ENCODE measurements at places on chromosomes 6 and 20.

DNA sequence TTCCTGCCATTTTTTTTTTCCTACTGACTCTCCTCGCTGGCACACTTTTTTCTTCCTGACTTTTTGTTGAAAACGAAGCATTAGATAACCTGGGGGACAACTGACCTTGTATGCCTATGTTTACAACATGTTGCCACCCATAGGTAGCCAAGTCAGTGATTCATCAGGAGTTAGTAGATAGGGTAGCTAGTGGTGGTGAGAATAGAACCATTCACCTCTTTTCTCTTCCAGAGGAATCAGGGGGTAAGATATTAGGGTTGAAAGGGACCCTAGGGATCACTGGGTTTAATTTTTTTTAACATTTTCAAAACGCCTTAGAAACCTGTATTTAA is 427.9 kb upstream of the FLRT3 start:
- DNase-seq: no peak

- DNase-seq: no peak
Measured at GRCh38 chr6:168440520-168441433, at the start of gene SMOC2. Gene SMOC2 (plus strand): TSS chr6:168441184. CDS start chr6:168441371, 187 bp downstream.

GRCh38 chr6:31888276-31889258 is 8.9 kb downstream of the EHMT2 start:
- DNase-seq: peak; percentile 71

DNA sequence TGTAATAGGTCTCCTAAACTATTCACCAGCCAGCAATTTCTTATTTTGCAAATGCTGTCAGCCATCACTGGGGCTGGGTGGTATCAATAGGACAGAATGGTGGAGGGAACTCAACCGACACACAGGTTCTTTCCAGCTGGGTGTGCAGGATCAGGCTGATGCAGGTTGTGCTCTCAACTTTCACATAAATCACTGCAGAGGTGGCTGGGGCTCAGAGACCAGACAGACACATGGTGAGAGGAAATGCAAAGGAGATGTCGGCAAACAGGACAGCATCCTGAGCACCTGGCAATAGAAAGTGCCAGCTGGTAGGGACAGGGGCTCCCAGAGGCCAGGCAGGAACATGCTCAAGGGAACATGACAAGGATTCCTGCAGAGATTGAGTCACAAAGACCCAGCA is 254.9 kb downstream of the SOD2 start:
- no peak for DNase-seq

GRCh38 chr6:33577106-33577535 is 3.0 kb downstream of the BAK1 start:
- no peak for DNase-seq

- DNase-seq: no peak
Measured at GRCh38 chr6:56827908-56828649, 126.8 kb upstream of the BEND6 start.

DNA sequence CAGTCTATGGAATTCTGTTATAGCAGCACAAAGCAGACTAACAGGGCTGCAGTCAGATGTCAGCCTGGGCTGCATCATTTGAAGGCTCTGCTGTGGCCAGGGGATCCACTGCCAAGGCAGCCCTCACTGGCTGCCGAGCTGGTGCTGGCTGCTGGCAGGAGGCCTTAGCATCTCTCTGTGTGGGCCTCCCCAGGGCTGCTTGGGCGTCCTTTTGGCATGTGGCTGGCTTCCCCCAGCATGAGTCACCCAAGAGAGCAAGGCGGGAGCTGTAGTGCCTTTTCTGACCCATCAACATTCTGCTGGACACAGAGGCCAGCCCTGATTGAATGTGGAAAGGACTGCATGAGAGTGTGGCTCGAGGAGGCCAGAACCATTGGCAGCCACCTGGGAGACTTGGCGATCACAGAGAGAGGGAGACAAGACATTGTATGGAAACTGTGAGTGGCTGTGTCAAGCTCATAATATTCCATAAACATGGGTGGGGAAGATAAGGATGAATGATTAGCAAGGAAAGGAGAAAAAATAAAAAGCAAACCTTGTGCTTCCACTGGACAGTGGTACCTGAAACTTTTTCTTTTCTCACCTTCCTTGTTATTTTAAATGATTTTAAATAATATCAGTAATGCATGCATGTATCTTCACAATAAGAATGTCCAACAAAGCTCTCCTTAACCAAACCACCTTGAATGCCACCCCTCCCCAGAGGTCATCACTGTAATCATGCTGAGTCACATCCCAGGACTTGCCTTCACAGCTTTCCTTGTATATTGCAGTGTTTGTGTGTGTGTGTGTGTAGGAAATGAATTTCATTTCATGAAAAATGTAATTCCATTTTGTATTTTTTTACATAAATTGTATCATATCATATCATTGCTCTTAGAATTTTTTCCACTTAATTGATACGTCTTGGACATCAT is 55.0 kb upstream of the VSX1 start:
- DNase-seq: no peak

GRCh38 chr6:41976794-41977484 is 35.3 kb upstream of the CCND3 start:
- no peak for DNase-seq

DNA sequence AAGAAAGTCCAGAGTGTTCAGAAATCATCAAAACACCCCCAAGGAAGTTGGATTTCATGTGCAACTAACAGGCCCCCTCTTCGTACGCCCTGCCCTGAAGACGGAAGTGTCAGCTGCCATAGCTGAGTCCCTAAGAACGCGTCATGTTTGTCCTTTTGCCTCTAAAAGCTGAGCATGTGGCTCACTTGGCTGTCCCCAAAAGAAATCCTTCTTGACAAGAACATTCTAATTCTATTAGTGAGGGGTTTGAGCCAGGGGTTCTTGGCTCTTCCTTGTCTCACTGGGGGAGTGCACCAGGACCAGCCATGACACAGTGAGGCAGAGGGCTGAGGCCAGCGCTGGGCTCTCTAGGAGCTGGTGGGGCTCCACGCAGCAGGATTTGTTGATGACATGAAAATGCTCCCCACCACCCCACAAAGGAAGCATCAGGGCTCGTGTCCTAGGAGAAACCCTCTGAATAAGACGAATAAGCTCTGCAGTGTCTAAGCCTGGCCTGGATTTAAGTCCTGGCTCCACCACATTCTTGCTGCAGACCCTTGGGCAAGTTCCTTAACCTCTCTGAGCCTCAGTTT is 20.0 kb upstream of the SPO11 start:
- no peak for DNase-seq

DNA sequence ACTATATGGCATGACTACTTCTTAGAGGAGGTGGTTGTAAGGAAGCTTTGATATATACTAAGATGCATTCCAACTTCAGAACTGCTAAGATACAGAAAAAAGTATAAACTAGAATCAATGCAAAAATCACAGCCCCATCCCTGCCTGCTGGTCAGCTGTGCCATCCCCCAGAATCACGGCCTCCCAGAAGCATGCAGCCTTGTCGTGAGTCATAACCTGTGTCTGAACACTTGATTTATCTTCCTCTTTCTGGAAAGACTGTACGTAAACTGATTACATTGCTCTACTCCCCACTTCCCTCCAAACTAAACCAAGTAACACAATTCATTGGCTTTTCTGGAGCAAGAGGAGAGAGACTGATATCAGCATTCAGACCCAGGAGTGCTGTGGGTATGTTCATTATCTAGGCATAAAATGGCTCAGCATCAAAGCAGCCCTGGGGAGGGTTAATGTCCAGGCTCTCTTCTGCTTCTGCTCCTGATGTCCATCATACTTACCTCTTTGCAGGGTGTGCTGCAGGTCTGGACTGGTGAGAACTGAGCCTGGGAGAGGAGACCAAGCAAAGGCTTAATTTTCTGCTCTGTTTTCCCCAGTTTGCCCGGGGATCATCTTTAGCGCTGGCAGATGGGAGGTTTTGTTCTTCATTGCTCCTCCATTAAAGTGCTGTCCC is 18.4 kb downstream of the SCP2D1 start:
- DNase-seq: no peak

- no peak for DNase-seq
Measured at GRCh38 chr6:16249971-16250370, 11.6 kb downstream of the GMPR start.

DNA sequence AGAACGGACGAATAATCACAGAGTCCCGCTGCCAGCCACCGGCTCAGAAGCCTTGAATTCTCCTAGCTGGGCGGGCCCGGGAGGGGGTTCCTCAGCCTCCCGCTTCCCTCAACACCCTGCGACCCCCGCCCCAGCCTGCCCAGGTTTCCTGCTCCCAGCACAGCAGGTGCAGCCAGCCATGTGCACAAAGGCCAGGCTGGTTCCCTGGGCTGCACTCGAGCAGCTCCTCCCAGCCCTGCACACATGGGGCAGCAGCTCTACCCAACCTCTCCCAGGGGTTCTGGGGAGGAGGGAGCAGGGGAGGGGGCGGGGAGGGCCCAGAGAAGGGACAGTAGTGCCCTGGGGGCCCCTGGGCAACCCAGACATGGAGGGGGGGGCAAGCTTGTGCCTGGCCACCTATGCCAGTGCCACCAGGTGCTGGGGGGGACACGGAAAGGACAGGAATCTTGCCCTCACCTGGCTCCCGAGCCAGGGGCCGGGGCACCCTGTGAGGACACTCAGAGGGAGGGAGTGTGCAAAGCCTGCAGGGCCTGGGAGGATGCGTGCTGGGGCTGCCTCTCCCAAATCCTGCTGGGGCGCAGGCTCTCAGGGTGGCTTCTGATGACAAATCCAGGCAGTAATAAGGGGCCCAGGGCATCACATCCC is 1.2 kb upstream of the NTSR1 start:
- no peak for DNase-seq

DNA sequence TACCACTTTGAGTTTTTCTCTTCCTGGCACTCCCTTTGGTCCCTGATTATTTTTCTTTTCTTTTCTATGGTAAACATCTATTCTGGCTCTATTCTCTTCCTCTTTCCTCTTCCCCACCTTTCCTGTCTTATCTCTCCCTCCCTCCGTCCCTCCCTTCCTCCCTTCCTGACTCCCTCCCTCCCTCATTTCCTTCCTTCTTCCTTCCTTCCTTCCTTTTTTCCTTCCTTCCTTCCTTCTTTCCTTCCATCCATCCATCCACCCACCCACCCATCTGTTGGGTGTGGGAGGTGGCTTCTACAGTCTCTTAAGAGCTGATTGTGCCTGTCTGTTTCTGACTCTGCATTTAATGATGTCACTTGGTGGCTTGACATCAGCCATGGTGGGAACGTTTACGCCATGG is 43.5 kb upstream of the GTSF1L start:
- no peak for DNase-seq

- DNase-seq: no peak
Measured at GRCh38 chr6:167093922-167094432, 28.9 kb upstream of the CCR6 start.

DNA sequence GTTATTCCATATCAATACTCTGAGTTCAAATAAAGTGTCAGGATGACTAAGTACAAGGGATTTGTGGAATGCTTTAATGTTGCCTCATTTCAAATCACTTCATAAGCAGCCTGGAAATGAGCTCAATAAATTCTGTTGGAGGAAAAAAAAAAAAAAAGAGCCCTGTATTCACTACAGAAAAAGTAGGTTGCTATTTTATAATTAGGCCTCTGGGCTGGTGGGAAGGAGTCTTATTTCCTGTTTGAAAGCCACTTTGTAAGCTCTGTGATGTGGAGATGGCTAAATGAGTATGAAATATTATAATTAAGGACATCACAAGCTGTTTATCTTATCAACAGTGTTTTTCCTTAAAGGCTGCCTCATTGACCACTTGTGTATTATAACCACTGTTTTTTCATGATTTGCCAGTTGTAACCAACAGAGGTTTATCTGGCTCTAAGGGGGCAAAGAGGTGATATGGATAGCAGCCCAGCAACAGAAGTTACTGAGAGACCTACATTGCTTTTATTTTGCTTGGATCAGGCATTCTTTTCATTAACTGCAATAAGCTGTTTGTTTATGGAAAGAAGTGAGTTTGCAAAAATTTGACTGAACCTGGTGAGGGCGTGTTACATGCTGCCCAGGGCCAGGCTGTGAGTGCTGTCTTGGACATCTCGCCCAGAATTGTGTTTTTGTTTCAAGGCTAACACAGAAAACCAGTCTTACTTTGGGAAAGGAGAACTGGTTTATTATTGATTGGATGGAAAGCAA is 563.3 kb upstream of the MAP3K7 start:
- no peak for DNase-seq

DNA sequence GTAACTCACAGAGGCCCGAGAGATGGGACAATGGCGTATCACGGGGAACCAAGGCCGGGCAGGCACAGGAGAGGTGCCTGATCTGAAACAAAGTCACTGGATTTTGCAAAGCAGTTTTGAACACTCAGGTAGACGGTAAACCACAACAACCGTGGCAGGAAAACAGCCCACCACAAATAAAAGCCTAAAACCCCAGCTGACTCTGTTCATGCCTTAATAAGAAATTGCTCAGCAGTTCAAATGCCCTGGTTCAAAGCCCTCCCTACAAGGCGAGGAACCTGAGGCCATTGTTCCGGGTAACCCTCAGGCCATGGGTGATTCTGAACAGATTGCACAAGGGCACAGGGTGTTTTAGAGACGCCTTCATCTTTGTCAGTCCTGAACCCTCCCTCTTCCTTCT is 114.2 kb downstream of the MAP3K7 start:
- no peak for DNase-seq

DNA sequence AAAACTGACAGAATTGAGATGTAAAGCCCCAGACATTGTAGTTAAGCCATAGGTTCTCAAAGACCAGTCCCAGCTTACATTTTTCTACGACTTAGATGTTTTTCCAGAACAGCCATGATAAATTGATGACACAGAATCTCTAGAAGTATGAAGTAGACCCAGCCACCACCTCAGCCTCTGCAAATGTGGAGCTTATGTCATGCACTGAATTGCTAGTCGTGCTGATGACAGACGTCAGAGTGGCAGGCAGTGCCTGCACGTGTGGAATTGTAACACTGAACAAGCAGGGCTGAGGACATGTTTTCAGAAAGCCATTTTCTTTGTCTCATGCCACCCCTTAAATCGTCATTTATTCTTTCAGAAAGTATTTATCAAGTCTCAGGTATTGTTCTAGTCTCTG is 72.4 kb upstream of the TMEM181 start:
- no peak for DNase-seq

GRCh38 chr6:33445119-33445603 is 9.2 kb upstream of the ZBTB9 start:
- no peak for DNase-seq

- peak; percentile 93 for DNase-seq
Measured at GRCh38 chr6:6749702-6750491, 161.4 kb downstream of the LY86 start.

GRCh38 chr6:145036848-145037567 is 698.3 kb downstream of the EPM2A start:
- DNase-seq: no peak

DNA sequence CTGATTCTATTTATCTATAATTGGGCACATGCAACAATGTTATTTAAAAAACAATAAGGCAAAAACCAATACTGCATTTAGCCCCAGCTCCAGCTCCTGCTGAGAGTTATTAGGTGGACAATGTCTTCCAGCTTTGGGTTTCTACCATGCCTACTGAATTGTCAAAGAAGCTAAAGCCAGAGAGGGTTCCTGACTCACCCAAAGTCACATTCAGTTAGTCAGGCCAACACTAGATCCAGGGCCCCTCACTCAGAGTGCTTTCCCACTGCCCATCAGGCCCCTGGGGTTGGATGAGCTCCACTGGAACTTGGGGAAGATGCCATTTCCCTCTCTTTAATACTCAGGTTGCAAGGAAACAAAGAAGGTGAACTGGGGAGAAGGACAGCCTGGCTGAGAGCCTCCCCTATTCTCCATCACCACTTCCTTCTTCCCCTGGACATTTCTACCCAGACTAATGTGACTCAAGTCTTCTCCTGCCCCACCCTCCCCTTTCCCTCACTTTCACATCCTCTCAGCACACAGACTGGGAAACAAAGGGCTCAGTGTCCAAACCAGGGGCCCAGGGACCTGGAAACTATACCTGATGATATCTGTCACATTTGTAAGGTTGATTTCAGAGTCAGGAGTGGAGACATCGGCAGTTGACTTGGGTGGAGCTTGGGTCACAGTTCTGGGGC is 6.0 kb downstream of the TREM1 start:
- DNase-seq: no peak

Measured in K562 (cell line).